ENCODE measurements at places on chromosomes 6 and 20.

DNA sequence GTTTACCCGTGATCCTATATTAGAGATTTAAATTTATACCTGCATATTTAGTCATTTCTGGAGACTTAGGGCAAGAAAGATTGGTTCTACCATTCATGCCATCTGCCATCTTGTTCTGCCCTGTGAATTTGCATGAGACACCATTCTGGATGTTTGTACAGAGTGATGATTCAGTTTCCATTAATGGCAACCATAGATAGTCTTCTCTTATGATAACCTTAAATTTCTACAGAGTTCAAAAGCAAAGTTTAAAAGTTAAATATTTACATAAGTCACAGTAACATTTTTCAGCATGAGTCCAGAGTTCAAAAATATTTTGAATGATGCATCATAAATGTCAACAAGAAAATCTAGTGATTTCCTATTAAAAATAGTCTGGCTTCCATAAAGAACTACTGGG lies 23.2 kb downstream of the PLCB1 start:
- DNase-seq = no peak

DNA sequence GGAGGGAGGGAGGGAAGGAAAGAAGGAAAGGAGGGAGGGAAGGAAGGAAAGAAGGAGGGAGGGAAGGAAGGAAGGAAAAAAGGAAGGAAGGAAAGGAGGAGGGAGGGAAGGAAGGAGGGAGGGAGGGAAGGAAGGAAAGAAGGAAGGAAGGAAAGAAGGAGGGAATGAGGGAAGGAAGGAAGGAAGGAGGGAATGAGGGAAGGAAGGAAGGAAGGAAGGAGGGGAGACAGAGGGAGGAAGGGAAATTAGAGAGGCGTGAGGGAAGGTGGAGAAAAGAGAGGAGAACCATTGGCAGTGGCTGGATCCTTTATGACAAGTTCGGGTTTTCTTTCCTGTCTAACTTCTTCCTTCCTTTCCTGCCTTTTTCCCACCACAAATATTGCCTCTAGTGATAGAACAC lies 22.3 kb upstream of the SUPT3H start:
- no peak for DNase-seq

- DNase-seq = no peak
Measured at GRCh38 chr20:36825385-36826104, 50.4 kb upstream of the TLDC2 start.

DNA sequence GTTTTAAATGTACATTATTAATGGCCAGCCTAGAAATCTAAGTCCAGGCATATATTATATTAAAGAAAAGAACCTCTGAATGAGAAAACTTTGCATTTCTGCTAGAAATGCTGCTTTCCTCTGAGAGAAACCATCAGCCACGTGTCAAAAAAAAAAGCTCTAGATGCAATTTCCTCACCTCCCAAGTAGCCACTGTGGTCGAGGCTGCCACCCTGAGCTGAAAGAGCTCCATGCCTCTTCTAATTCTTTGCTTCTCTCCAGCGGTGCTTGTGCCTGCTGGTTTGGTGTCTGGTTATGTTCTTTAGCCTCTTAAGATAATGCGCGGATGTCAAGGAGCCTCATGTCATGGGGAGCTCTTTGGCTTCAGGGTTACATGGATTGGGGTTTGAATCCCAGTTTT lies 316.0 kb downstream of the TFAP2C start:
- DNase-seq = no peak

DNA sequence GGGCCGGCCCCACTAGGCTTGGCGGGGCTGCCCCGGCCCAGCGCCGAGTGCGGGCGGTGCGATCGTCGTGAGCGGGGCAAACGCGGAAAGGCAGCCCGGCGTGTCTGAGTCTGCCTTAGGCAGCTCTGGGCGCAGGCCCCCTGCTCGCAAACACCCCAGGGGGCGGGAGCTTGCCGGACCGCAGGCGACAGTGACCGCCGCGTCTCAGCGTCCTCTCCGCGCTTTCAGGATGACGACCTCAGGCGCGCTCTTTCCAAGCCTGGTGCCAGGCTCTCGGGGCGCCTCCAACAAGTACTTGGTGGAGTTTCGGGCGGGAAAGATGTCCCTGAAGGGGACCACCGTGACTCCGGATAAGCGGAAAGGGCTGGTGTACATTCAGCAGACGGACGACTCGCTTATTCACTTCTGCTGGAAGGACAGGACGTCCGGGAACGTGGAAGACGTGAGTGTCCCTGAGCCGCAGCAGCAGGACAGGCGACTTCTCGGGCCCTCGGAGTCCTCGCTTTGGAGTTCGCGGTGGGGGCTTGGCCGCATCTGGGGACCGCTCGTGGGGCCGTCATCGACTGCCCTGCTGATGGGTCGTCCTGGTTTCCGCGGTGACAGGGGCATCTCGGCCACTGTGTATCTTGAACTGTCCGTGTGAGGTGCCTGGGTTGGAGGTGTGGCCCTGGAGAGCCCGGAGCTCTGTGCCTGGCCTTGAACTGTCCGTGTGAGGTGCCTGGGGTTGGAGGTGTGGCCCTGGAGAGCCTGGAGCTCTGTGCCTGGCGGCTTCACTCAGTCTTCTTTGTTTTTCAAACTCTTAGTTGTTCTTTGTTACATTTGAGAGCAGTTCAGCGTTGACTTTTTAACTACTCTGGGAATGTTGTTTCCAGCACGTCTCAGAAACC lies 786 bp downstream of the ADRM1 start:
- DNase-seq = no peak

GRCh38 chr6:146981981-146982380 lies 222.2 kb upstream of the STXBP5 start:
- DNase-seq = no peak

- DNase-seq = peak; percentile 34
Measured at GRCh38 chr6:157669747-157670216, 153.3 kb upstream of the SNX9 start.

GRCh38 chr6:44201200-44201599 lies 15.5 kb upstream of the MYMX start:
- DNase-seq = no peak

DNA sequence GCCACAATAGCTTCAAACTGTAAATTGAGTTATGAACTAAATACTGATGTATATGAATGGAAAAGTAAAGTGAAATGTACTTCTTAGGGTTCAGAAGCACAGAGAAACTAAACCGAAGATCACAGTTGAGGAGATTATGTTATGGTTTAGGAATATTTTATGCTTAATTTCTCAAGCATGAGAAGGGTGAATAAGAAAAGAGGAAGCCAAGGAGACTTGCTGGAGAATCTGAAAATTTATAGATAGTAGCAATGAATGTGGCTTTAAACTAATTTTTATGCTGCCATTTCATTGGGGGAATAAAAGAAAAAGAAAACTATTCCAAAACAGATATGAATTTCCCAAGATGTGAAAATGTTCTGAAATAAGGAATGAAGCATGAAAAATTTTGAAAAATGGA lies 5.6 kb downstream of the ANKS1A start:
- DNase-seq = no peak

- DNase-seq = no peak
Measured at GRCh38 chr6:94668876-94669275, 908.5 kb upstream of the MANEA start.

DNA sequence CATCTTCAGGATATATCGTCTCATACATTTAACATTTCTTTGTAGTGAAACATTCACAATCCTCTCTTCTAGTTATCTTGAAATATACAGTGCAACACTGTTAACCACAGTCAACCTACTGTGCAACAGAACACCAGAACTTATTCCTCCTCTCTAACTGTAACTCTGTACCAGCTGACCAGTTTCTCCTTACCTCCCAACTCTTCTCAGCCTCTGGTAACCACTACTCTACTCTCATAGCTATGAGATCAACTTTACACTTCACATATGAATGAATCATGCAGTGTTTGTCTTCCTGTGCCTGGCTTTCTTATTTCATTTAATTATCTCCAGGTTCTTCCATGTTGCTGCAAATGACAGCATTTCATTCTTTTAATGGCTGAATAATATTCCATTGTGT lies 337.6 kb downstream of the BTBD9 start:
- no peak for DNase-seq

DNA sequence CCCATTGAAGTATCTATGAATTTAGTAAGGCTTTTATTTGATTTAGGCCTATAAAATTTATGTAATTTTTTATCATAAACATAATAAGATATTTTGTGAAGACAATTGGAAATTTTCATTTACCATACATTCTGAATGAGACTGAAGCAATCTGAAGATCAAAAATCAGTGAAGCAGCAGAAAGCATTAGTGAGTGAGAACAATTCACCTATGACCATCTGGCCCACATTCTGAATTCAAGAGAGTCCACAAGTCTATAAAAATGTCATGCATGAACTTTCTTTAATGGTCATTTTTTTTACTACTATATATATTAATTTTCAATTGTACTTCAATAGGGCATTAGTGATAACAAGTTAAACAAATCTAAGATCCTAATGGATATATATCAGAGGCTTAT lies 1026.6 kb upstream of the MAP3K7 start:
- DNase-seq = no peak

GRCh38 chr6:40719671-40720374 lies 132.7 kb upstream of the LRFN2 start:
- no peak for DNase-seq

DNA sequence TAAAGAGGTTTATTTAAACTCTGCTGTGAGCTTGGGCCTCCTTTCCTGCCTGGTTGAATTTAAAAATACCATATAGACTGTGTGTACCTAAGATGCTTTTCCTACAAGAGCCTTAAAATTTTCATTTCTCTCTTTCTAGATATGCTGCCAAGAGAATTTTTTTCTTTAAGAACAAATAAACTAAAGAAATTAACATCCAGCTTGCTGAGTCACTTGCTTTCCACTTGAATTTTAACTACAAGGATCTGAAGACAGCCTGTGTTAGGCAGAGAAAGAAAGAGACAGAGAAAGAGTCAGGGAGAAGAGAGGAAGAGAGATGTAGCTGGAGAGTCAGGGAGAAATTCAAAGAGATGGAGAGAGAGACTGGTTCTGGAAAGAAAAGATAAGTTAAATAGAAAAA lies 18.3 kb upstream of the SNAP25 start:
- DNase-seq = no peak

GRCh38 chr20:4681991-4682401 lies 39.7 kb upstream of the PRND start:
- DNase-seq = no peak

DNA sequence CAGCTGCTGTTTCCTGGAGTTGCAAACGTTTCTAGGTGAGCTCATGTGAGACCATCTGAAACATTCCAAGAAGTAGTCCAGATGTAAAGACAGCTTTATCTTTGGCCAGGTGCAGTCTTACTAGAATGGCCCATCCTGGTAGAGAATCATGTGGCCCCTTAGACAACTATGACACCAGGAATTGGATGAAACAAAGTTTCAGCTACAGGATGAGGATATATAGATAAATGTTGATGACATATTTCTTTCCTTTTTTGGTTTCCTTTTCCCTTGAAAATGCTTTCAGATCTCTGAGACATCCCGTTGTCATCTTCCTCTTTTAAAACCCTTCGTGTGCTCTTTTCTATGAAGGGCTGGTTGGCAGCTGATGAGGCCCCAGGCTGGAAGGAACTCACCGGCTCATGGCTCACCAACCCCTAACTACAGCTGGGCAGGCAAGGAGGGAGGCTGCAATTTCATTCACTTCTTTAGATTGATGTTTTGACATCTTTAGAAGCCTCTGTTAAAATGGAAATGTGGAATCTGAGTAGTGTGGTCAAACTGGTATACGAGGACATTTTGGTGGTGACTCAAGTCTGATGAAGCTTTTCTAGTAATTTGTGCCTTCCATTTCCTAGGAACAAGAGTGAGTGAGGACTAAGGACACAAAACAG lies 167.9 kb upstream of the TNFAIP3 start:
- DNase-seq = peak; percentile 14

DNA sequence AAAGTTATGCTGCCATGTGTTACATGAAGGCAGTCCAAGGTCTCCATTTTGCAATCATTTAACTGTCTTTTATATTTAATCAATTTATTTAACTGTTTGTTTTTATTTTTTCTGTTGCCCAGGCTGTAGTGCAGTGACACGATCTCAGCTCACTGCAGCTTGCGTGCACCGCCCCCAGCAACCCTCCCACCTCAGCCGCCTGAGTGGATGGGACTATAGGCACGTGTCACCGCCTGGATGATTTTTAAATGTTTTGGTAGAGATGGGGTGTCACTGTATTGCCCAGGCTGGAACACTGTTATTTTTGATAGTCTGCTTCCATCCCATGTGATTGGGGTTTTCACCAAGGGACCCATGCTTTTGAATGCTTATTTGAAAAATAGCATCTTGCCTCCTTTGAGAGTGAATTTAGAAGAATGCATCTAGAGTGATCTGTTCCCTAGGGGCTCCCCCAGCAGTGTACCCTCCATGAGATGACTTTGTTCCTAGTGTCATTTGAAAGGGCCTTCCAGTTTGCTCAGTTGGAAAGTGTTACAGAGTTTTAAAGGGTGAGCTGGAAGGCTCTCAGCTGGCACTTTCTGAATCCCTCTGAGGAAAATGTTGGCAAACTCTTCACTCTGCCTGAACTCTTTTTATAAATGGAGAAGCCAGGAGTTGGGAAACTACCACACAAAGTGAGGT lies 143.4 kb downstream of the JARID2 start:
- DNase-seq = no peak

- no peak for DNase-seq
Measured at GRCh38 chr6:31763619-31763940, 1.1 kb downstream of the SAPCD1 start.

DNA sequence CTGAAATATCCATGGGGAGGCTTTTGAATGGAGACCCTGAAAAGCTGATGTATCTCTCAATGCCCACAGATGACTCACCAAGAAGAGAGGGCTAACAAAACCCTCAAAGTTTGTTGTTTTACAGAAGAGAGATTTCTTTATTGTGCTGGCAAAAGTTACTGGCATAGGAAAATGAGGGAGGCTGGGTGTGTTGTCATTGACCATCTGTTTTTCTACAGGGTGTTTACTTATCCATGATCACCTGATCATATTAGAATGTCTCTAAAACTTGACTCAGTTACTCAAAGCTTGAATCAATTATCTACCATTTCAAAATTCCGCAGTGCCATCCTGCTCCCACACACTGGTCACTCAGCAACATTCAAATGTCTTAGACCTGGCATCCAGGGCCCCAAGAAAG lies 9.8 kb downstream of the NCOA6 start:
- DNase-seq = no peak

GRCh38 chr20:53866794-53867740 lies 203.3 kb downstream of the BCAS1 start:
- no peak for DNase-seq

DNA sequence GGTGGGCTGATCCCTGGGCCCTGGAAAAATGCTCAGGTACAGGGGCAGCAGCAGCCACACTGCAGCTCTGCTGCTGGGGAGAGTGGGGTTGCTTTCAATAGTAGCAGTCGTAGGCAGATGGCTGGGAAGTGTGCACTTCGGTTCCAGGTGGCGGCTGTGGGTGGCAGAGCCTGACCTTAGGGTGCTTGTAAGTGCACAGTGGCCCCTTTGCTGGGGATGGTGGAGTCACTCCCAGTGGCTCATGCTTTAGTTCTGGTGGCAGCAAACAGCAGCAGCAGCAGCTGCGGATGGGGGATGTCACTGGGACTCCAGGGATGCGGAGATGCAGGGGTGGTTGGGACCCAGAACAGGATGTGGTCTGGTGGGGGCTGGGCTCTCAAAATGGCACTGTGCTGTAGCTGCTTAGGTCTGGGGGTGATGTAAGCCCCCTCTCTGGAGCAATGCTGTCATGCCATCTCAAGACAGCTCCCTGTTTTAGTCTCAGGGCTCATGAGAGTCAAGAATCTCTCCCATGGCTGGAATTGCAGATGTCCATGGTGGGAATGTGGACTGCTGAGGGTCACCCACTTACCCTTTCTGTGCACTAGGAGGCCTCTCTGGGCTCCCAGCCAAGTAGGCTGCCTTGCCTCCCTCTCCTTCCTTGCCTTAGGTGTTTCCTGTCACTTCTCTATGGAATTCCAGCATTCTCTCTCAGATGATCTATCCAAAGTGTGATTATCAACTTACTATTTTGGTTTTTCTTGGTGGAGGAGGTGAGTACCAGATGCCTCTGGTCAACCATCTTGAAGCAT lies 146.7 kb upstream of the SLC22A23 start:
- no peak for DNase-seq

- DNase-seq = no peak
Measured at GRCh38 chr20:57590485-57591288, 29.5 kb downstream of the ZBP1 start.
